Activated CD4-positive, CD25-positive, alpha-beta regulatory T cell (primary cell): ENCODE measurements at places on chromosomes 7 and 10.

GRCh38 chr10:526651-527312 is 162.7 kb downstream of the DIP2C start:
- DNase-seq: no peak

GRCh38 chr10:113657544-113657943 is 6.3 kb downstream of the NRAP start:
- DNase-seq: no peak

DNA sequence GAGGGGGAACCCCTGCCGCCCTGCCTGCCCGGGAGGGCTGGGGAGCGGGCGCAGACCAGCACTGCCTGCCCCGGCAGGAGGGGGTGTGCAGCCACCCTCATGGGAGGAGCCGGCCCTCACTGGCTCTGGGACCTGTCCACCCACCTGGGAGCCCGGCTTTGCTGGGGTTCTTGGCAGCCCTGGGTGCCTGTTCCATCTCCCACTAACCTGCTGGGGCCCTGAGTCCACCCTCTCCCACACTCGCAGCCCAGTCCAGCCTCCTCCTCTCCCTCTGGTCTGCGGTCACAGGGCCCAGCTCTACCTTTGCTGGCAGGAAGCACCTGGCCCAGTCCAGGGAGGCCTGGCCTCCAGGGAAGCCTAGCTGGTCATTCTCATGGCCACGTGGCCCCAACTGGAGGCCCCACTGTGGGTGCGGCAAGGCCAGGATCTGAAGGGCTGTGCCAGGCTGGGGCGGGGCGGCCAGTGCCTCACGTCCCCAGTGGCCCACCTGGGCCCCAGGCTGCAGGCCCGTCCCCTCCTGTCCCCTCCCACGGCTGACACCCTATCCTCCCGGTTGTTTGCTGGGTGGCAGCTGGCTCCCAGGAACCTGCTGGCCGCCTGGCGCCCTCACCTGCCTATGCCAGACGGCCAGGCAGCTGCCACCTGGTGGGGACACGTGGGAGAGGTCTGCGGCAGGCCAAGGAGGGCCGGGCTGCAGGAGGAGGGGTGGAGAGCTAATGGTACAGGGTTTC is at the start of gene TMEM184A:
Gene TMEM184A (minus strand): TSS at position 393 of the 731 bp plus-strand sequence. CDS start 721 bp downstream, outside the sequence.
- no peak for DNase-seq

- DNase-seq: no peak
Observed at GRCh38 chr10:78413076-78414055, 379.7 kb downstream of the RPS24 start.

DNA sequence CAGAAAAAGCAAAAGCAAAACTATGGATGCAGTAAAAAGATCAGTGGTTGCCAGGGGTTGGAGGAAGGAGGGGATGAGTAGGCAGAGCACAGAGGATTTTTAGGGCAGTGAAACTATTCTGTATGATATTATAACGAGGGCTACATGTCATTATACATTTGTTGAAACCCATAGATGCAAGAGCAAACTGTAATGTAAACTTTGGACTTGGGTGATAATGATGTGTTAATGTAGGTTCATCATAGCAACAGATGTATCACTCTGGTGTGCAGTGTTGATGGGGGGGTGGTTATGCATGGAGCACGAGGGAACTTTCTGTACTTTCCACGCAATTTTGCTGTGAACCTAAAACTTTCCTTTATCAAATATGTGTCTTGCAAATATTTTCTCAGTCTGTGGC is 23.2 kb downstream of the SLK start:
- no peak for DNase-seq

GRCh38 chr7:36637417-36637816 is 86.9 kb downstream of the AOAH start:
- DNase-seq: no peak

GRCh38 chr10:71739358-71739900 is 19.9 kb upstream of the C10orf105 start:
- DNase-seq: no peak

- no peak for DNase-seq
Observed at GRCh38 chr7:27210441-27211083, 10.7 kb upstream of the HOXA13 start.

DNA sequence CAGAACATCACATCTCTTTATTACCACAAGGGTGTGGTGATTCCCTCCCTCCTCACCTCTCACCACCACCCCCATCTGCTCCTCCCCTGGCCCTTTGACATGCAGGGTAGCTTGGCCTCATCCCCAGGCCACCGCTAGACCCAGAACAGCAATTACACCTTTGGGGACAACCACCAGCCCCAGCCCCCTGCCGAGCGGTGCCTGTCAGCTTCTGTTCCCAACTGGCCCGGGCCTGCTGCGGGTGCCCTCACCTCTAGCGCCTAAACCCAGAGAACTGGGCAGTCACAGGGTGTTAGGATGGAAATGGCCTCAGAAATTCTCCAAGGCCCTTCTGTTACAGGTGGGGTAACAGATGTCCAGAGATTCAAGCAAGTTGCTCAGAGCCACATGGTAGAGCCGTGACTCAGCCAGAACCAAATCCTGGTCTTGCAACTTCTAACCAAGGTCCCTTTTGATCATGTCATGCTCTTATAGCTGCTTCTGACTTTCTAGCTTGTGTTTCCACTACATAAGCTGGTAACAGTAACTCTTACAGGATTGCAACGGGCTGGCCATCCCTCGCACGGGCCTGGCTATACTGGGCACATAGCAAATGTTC is 78.0 kb downstream of the PRKAG2 start:
- no peak for DNase-seq

GRCh38 chr7:134126966-134127848 is at the start of gene LRGUK:
Gene LRGUK (plus strand): TSS chr7:134127340. CDS start chr7:134127368, 28 bp downstream.
- DNase-seq: peak; percentile 36

DNA sequence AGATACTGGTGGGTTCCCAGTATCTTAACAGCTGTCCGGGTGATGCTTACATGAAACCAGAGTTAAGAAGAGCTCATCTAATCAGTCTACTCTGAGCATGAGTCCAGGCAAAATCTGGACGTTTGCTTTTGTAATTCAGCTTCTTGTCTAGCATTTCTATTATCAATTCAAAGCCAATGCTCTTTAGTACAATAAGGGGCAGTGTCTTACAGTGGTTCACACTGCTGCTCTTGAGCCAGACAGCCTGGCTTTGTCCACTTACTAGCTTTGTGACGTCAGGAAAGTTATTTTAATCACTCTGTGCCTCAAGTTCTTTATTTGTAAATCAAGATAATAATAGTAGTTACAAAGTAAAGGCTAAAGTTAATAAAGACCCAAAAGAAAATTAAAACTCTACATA is 227.3 kb upstream of the TCF7L2 start:
- DNase-seq: no peak

- DNase-seq: no peak
Observed at GRCh38 chr10:31320550-31321211, 1.7 kb downstream of the ZEB1 start.

GRCh38 chr7:37065779-37066271 is 341.5 kb upstream of the AOAH start:
- no peak for DNase-seq

DNA sequence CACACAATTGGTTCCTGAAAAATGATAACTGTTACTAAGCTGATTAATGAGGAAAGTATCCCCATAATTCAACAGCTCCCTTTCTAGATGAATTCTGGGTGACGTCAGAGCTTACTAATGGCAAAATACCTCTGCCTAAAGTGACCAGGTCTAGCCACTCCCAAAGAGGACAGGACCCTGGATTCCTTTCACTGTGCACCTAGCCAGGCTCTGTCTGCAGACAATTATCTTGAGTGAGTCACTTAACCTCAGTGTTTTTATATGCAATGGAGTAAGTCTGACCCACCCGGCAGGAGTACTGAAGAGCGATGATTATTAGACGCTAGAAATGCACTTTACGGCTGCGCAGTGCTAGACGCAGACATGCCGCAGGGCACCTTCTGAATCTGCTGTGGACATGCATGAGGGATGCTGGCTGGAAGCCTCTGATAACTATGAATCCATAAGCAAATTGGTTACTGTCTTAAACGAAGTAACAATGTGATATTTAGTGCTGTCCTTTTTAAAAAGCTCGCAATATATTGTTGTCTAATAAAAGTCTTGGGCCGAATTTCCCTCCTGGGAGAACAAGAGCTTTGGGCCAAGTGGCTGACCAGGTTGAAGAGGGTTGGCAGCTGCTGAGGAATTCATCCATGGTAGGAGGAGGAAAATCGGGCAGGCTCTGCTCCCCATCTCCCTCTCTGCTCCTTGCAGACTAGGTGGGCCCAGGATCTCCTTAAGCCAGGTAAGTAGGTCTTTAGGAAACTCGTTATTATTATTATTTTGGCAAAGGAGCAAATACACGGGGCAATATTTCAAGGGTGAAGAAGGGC is 4.6 kb upstream of the INPP5A start:
- DNase-seq: no peak

DNA sequence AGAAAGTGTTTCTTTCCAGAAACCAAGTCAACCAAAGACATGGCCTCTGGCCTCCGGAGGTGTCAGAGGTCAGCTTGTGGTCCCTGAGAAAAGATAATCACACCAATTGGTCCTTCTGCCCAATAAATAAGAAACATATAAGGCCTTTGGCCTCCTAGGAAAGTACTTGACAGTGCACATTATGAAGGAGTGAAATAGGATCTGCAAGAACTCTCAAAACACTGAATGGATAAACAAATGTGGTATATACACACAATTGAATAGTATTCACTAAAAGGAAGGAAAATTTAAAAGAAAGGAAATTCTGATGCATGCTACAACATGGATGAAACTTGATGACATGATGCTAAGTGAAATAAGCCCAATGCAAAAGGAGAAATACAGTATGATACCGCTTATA is 35.4 kb upstream of the NRF1 start:
- DNase-seq: no peak

GRCh38 chr10:86451604-86451960 is 70.0 kb downstream of the WAPL start:
- no peak for DNase-seq

DNA sequence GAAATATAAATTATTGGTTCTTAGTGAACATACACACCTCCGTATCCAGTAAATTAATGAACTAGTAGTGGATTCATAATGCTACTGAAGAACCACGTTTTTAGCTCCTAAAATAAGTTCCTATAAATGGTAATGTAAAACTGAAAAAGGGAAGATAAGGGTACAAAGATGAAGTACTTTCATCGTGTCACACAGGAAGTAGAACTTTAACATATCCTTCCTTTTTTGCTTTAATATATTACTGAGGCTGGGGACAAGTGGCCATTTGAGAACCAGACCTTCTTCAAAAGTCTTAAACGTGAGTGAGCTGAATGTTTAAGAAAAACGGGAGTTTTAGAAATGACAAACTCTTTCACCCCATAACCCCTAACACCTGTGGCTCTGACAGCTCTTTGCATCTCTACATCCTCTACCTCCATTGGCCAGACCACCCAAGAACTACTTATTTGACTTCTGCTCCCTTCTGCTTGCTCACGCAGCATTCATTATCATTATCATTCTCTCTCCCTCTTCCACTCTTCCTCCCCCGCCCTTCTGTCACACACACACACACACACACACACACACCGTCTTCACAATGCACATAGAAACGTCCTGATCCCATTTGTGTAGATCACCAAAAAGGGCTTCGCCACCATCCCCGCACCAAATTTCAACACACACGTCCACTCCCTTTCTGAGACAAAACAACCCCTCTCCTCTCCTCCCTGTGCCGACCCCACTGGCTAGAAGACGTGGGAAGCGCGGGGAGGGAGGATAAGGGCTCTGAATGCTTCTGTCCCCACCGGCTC is 677 bp downstream of the SKAP2 start:
- DNase-seq: no peak

DNA sequence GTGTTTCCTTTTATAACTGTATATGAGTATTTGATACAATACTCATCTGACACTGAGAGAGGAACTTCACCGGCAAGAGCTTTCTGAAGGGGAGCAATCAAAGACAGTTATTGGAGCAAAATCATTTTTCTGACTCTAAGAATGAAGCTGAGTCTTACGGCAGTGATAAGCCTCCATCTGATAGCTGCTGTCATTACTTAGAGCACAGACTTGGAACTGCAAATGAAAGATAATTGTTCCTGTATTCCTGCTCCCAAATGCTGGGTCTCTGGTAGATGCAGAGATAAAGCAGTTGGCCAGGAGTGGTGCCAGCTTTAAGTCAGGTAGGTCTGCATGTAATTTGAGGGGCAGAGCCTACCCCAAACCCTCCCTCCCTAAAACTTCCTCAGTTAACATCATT is 2.3 kb upstream of the PALS2 start:
- DNase-seq: no peak

DNA sequence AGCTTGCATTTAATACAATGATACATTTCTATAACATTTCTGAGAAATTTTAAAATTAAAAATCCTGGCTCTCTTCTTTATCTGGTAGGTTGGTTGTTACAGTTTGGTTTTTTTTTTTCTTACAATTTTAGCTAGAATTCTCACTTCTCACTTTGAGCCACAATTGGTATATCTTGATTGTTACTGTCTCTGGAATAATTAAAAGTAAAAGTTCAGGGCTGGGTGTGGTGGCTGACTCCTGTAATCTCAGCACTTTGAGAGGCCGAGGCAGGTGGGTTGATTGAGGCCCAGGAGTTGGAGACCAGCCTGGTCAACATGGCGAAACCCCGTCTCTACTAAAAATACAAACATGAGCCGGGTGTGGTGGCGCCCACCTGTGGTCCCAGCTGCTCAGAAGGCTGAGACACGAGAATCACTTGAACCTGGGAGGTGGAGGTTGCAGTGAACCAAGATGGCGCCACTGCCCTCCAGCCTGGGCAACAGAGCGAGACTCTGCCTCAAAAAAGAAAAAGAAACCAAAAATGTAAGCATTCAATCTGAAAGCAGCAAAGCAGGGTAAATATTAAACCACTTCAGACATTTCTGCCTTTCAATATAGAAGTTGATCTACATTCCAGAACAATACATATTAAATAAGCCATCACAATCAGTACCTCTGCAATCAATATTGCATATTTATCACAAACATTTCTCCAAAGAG is 88.6 kb upstream of the PFKP start:
- DNase-seq: no peak

- DNase-seq: no peak
Observed at GRCh38 chr7:43058271-43059066, 54.0 kb upstream of the HECW1 start.

DNA sequence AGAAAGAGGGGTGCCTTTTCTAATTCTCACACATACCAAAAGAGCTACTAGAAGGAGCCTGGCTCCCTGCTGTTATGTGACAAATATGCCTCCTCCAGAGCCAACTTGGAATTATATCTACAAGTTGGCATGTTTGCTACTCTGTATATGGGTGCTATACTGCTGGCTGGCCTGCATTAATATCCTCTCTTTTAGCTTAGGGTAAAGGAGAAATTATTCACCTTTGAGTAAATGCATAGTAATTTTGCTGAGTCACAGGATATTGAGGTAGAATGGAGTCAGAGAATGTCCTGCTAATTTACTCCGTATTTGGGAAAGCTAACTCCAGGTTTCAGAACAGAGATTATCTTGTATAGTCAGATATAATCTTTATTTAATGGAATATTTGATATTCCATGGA is 24.2 kb upstream of the LIPN start:
- no peak for DNase-seq

GRCh38 chr10:92657024-92657423 is 32.7 kb upstream of the HHEX start:
- no peak for DNase-seq

DNA sequence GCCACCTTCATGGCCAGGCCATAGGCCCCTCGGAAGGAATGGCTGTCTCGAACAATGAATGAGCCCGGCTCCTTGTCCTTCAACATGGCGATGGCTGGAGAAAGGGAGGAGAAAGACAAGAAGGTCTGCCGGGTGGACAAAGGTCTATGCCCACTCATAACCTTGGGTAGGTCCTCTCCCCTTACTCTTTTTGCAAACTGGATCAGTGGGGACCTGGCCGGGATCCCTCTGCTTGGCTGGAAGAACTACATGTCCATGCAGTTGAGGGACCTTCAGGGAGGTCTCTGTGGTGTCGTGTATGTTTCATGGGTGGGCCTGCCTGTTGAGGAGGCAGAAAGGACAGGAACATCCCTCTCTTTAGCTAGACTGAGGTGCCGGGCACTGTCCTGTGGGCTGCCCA is 284.8 kb downstream of the TNS3 start:
- no peak for DNase-seq
